Right atrium auricular region (tissue), 2 donors: ENCODE measurements at places on chromosomes 6 and 20.

GRCh38 chr20:55216525-55217242 is 741.3 kb downstream of the DOK5 start:
- no peak for DNase-seq

GRCh38 chr20:47330071-47330470 is 26.4 kb downstream of the ZMYND8 start:
- no peak for DNase-seq

GRCh38 chr6:127464161-127464880 is 5.1 kb upstream of the KIAA0408 start:
- DNase-seq, result no peak

- DNase-seq, result no peak
These were observed 79.9 kb downstream of the ZNF217 start for GRCh38 chr20:53513489-53514298.

- no peak for DNase-seq
These were observed 3.2 kb upstream of the DYNLRB1 start for GRCh38 chr20:34512955-34513419.
